Stimulated activated CD4-positive, alpha-beta T cell treated with anti-CD3 and anti-CD28 coated beads, Interleukin-15, amount 100 ng/mL, for 1 hour (primary cell): ENCODE measurements at places on chromosomes 12 and 14.

DNA sequence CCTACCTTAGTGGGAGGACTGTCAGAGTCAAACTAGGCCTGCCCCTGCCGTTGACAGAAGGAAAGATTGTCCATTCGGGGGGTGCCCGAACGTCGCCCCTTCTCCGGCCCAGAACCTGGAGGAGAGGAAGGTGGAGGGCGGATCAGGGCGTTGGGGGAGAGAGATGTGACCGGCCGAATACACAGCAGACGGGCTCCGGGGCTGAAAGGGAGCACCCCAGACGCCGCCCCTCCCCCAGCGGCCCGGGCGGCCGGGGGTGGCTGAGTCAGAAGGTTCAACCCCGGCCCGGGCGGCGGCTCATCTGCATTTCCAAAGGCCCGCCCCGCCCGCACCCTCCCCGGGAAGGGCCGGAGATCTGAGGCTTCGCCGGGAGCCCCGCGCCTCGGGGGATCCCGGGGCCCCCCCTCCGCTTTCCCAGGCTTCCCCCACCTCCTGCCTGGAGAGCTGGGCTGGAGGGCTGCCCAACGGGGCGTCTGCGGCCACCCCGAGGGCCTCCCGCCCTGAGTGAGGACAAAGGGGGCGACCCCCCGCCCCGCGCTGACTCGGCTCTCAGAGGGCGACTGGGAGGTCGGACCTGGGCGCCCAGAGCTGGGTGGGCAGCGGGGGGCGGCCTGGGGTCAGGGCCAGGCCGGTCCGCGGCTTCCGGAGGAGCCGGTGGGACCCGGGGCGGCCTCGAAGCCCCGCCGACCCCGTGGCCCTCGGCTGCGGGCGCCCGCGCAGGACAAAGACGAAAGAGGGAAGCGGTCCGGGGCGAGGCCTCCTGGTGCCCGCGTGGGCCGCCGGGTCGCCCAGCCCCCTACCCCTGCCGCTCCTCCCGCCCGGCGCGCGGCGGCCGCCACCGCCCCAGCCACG lies 3.7 kb upstream of the SETD1B start:
- peak; percentile 60 for DNase-seq

DNA sequence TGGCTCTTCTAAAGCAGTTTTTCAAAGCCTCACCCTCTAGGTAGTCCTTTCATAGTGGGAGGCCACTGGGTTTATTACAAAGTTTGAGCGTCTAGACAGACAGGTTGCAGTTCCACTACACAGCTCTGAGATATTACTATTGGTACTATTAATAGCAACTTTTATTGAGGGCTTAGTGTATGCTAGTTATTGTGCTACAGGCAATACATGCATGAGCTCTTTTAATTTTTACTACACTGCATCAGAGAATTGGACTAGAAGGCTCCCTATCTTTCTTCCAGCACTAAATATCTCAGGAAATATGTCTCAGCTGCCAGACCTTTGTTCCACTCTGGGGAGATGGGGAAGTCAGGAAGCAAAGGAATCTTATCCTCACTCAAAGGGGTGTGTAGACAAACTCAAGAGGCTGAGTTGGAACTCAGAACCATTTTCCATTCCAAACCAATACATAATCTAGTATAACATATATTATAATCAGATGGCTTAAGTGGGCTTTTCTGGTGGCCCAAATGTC lies 161.8 kb upstream of the SLC38A2 start:
- no peak for DNase-seq

- DNase-seq = no peak
Observed at GRCh38 chr12:112839386-112839972, 47.9 kb downstream of the RPH3A start.

- DNase-seq = no peak
Observed at GRCh38 chr12:65775720-65776119, 48.6 kb upstream of the HMGA2 start.

GRCh38 chr12:125024949-125025563 lies 31.6 kb downstream of the BRI3BP start:
- DNase-seq = no peak

GRCh38 chr14:64971491-64971942 lies 619 bp downstream of the RAB15 start:
- no peak for DNase-seq

DNA sequence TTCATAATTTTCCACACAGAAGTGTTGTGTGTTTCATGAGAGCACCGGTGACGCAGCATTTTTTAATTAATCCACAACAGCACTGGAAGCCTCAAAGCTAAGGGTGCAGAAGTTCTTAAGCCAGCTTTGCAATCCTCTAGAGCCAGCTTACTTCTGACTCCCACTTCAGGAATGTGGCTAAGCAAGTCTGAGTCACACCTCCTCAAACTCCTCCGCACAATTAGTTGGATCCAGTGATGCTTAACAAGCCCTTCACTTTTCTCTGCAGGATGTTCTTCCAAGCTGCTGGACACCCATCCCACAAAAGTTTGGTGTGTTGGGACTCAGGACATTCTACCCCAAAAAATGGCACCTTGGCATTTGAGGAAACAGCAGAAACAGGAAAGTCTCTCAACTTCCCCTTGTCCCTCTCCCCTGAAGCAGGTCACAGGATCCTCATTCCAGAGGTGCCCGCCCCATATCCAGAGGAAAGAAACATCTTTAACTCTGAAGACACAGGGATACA lies 210.0 kb downstream of the PPM1H start:
- DNase-seq = no peak

DNA sequence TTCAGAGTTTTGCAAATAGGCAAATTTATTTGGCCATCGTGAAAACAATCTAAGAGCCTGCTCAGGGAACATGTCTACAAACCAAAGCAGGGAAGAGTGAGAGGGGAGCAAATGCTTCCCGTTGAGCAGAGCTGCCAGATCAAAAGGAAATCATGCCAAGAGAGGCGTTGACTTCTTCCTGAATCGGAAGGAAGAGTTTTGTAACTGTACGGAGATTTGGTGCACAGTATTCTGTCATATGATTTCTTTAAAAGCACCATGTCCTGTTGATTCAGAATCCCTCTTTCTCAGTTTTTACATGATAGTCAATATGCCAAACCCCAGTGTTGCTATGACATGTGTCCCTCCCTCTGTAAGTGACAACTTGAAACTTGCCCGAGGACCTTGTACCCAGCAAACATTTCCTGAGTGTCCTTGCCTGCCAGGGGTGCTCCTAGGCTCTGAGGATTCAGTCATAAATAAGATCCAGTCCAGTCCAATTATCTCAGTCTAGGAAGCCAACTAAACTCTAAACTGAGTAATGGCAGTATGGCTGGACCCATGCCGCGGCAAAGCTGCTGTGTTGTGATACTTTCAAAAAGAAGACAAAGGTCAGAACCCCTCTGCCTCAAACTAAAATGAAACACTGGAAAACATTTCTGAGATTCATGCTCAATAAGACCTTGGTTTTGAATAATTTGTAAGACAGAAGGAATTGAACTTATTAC lies 300.1 kb upstream of the FKBP4 start:
- no peak for DNase-seq

- no peak for DNase-seq
Observed at GRCh38 chr14:79781882-79782281, 429.4 kb downstream of the DIO2 start.

DNA sequence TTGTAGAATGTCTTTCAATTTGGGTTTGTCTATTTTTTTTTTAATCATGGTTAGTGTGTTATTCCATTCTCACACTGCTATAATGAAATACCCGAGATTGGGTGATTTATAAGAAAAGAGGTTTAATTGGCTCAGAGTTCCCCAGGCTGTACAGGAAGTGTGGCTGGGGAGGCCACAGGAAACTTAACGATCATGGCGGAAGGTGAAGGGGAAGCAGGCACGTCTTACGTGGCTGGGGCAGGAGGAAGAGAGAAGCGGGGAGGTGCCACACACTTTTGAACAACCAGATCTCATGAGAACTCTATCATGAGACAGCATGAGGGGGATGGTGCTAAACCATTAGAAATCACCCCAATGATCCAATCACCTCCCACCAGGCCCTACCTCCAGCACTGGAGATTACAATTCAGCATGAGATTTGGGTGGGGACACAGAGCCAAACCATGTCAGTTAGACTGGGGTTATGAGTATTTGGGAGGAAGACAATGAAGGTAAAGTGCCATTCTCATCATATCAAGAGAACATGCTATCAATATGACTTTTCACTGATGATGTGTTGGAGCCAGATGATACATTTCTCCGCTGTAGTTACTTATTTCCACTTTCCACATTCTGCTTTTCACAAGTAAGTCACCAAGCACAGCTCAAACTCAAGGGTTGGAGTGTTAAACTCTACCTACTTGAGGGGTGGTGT lies 45.8 kb downstream of the AP5M1 start:
- DNase-seq = no peak

DNA sequence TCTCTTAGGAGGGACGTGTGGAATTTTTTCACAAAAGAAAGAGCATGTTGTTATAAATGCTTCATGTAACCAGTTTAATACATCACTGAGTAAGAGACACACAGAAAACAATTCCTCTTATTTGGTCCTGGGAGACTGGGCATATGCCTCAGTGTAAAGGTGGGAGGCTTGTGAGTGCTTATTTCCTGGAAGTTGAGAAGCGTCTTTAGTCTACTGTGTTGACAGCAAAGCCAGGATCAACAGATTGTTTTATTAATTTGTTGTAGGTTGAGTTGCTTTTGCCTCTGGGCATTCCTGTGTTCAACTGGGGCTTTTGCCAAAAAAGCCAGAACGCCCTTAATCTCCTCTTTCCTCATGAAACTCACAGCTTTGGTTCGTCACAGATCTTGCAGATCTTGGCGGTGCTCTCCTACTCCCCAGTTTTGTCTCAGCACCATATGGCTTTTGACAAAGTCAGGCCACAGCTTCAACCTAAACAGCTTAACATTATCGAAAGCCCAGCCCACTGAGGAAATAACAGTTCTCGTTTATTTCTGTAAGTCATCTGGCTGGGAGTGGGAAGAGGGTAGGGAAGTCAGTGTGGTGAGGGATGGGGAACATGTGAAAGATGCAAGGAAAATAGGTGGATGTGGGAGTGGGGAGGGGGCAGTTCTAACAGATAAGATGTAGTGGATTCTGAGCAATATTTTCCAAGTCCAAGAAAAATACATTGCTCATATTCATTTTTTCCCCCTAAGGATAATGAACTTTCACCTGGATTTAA lies 227.2 kb downstream of the DACT1 start:
- no peak for DNase-seq

GRCh38 chr12:86521870-86522269 lies 265.7 kb upstream of the MGAT4C start:
- DNase-seq = no peak

DNA sequence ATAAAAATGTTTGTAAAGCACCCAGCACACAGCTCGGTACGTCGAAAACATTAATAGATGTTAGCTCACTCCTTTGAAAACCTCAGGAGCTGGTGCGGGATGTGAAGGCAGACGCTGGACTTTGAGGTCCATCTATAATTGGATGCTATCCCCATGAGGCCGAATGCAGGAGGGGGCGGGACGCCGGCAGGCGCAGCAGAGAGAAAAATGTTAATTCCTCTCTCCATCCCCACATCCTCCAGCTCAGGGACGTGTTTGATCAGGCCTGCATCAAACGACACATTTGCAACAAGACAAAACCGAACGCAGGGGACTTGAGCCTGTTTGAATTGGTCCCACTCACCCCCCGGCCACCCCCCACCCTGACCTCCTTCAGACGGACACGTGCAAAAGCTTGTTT lies 231.0 kb downstream of the RBM19 start:
- DNase-seq = no peak

- no peak for DNase-seq
Observed at GRCh38 chr12:110286623-110287022, 5.6 kb downstream of the ATP2A2 start.

DNA sequence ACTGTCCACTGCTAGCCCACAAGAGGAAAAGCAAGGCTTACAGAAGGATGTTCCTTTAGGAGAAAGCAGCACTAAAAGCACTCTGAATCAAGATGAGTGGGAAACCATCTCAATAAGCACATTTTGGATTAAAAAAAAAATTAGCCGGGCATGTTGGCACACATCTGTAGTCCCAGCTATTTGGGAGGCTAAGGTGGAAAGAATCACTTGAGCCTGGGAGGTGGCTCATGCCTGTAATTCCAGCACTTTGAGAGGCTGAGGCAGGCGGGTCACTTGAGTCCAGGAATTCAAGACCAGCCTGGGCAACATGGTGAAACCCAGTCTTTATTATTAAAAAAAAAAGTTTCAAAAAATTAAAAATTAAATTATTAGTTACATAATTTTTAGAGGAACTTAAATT lies 17.0 kb upstream of the ARL1 start:
- no peak for DNase-seq

- DNase-seq = no peak
Observed at GRCh38 chr12:132484183-132484890, 5.6 kb upstream of the FBRSL1 start.

- no peak for DNase-seq
Observed at GRCh38 chr12:114343585-114344302, 62.2 kb downstream of the TBX5 start.

DNA sequence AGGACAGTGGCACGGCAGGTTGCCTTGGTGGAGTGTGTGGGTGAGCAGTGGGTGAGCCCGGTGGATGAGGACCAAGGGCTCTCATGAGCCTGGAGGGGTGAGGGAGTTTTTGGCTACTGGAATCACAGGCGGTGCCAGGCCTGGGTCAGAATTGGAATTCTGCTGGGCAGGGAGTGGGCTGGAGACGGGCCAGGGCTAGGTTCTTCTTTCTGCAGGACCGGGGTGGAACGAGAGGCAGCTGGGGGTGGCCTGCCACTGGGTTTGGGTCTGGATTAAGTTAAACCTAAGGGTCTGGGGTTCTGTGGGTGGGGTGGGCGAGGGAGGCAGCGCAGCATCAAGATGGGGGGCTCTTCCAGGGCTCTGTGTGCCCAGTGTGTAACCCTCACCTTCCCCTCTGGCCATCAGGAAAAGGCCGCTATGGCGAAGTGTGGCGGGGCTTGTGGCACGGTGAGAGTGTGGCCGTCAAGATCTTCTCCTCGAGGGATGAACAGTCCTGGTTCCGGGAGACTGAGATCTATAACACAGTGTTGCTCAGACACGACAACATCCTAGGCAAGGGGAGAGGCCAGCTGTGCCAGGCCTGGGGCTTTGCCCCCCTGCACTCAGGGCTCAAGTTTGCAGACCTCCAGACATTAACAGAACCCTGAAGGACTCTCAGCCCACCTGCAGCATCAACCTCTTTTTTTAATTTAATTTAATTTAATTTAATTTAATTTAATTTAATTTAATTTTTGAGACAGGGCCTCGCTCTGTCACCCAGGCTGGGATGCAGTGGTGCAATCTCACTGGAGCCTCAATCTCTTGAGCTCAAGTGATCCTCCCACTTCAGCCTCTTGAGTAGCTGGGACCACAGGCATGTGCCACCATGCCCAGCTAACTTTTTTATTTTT lies 7.0 kb downstream of the ACVRL1 start:
- no peak for DNase-seq
